Stimulated activated CD4-positive, alpha-beta T cell treated with anti-CD3 and anti-CD28 coated beads, Interleukin-12 subunit alpha, Interleukin-12 subunit beta, amount 100 ng/mL, for 48 hours (primary cell): ENCODE measurements at places on chromosomes 12 and 14.

DNA sequence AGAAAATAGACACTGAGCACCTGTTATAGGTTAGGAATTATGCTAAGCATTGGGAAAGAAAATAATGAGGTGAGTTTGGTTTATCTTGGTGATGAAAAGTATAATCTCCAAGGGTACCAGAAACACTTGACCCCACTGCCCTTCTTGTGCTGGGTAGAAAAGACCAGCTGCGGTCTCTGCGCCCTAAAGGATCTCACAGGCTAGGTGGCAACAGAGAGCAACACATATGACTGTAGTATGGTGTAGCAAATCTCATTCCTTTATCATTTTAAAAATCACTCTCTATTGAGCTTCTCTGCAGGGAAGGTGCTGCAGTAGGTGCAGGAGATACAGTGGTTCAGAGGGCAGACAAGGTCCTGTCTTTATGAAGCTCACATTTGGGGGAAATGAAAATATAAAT is 26.1 kb downstream of the NRXN3 start:
- DNase-seq: no peak

DNA sequence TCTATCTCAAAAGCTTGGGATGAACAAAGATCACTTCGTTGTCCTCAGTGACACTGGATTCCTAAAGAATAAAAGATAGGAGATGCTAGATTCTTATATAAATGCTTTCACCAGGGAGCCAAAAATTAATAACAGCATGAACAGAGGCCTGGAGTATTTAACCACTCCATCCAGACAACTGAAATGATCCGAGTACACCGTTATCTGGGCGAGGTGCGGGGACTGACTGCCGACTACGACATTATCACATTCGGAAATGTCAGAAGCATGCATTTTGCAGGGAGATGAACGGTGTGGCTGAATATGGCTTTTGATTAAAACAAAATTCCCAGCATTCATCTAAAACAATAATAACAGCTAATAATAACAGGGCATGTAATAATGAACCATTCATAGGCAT is 56.6 kb downstream of the TRPV4 start:
- no peak for DNase-seq

- no peak for DNase-seq
Observed at GRCh38 chr12:126879842-126880241, 1387.1 kb upstream of the TMEM132C start.

GRCh38 chr12:93273834-93274564 is 103.7 kb upstream of the NUDT4 start:
- DNase-seq: no peak

DNA sequence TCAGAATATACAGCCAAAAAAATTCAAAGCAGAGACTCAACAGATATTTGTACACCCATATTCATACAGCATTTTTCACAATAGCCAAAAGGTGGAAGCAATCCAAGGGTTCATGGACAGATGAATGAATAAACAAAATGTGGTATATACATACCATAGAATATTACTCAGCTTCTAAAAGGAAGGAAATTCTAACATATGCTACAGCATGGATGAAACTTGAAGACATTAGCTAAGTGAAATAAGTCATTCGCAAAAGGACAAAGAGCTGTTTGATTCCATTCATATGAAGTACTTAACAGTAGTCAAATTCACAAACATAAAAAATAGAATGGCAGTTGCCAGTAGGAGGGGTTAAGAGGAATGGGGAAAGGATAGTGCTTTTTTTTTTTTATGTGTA is 91.8 kb upstream of the ARID2 start:
- no peak for DNase-seq

DNA sequence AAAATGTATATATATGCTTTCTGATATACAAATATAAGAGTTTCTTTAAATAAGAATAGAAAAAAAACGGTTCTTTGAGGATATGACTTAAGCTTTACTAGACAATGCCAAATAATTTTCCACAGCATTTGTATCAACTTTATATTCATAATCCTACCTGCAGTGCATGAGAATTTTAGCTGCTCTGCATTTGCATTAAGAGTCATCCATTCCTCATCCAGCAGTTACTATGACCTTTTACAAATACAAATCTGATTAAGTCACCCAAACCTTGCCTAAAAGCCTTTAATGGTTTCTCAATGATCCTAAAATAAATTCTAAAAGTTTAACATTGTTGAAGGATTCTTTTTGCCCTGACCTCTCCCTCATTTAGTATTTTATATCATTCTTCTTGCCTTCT is 116.5 kb downstream of the MGAT4C start:
- no peak for DNase-seq

DNA sequence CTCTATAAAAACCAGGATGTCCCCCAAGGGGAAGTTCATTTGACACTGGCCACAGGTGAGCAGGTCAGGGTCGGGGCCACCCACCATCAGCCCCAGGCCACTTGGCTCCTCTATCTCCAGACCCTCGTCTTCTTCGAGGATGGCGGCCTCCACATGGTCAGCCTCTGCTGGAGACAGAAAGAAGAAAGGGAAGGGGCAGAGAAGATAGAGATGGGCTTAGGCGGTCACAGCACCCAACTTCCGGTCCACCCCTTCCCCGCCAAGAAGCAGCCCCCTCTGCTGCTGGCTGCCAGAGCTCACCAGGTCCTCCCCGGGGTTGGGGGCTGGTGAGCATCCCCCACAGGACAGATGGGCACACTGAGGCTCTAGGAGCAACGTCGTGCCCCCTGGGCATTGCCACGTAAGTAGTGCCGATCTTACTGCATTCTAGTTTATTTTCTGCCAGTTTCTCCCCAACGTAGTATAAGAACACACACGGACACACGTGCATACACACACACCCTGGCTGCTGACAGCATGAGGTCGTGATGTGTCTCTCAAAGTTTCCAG is 14.2 kb downstream of the BCL11B start:
- DNase-seq: no peak

DNA sequence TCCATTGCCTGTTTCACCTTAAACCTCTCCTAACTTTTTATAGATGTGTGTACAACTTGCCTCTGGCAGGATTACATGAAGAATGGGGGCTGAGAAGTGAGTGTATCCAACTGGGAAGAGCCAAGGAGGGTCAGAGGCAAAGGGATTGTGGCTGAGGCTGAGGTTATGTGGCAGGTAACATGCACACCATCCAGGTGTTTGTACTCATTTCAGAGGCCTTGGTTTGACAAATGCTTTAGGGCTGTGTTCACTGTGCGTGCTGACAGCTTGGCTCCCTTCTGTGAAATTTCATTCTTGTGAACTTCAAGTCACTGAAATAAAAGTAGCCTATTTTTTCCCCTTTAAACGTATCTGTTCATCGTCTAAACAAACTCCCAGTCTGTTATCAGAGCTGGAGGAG is 47.7 kb downstream of the ANO6 start:
- DNase-seq: no peak

- DNase-seq: no peak
Observed at GRCh38 chr12:100553936-100554335, 19.5 kb upstream of the GAS2L3 start.

GRCh38 chr14:105554523-105554922 is 28.1 kb downstream of the TMEM121 start:
- DNase-seq: no peak

DNA sequence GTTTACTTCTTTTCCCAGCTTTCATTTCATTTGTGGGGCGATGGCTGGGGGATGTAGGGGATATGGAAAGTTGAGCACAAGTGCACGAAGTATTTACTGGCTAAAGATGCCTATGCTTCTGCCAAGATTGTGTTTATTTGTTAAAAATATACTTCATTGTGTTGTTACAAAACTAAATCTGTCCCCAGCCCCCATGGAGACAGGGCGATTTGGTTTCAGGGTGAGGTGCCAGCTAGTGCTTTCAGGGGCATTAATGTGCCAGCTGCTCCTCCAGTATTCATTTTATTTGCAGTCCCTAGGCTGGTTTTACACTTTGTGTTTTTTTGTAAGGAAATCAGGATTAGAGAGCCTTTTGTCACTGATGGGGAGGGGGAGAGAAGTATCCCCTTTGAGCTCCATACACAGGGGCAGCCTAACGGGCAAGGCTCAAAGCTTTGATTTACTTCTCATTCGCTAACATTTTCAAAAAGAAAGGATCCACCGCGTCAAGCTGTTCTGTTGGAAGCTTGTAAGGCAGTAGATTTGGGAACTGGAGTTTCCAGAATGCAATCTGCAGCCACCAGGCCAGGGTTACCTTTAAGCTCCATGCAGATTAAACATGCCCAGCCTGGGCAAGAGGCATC is 198.7 kb upstream of the PLEKHG7 start:
- no peak for DNase-seq

DNA sequence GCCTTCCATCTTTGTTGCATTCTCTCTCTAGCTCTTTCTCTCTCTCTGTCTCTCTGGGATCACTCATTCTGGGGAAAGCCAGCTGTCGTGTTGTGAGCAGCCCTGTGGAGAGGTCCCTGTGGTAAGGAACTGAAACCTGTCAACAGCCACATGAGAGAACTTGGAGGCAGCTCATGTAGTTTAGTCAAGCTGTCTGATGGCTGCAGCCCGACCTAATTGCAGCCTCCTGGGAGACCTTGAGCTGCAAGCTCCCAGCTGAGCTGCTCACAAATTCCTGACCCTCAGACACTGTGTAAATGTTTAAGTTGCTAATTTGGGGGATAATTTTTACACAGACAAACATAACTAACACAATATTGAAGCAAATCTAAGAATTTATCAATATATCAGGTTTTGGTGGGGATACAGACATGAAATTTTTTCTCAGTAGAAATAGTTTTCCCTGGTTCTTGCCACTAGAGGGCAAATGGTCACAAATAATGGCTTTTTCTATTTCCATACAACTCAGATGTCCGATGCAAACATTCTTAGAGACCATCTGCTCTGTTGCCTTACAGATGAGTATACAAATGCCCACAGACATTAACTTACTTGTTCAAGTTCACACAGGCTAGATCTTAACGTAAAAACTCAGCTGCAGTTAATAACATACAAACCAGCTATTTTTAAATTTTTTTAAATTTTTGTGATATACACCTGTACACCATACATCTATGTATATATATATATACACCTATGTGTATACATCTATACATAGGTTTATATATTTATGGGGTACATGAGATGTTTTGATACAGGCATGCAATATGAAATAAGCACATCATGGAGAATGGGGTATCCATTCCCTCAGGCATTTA is 15.5 kb upstream of the KRR1 start:
- DNase-seq: no peak

- DNase-seq: no peak
Observed at GRCh38 chr14:96975116-96975515, 177.9 kb downstream of the VRK1 start.

DNA sequence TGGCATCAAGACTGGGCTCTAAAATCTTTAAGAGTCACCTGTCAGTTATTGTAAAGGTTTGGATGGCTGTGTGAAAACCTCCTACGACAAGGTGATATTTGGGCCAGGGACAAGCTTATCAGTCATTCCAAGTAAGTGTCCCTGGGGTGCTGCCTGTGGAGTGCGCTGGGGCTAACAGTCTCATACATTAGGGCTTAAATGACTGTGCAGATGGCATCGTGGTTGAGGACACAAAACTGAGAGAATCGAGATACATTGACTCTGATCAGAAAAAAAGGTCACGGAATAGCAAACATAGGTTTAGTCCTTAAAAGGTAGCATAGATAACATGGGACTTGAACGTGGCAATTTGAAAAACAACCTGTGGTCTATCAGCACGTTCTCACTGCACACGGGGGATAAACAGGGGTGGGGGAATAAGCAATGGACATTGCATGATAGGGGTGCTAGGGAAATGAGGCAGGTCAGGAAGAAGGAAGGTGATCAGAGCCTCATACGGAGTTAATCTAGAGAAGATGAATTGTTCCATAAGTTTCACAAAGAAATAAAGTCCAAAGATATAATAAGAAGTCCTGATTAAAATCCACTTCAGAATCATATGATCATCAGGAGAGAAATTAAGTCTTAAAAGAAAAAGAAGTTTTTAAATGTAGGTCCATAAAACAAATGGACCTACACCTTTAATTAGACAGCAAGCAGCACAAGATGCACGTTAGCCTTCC is 100.3 kb downstream of the DAD1 start:
- DNase-seq: no peak

GRCh38 chr12:6961278-6961694 is 9.2 kb downstream of the PHB2 start:
- peak; percentile 88 for DNase-seq

DNA sequence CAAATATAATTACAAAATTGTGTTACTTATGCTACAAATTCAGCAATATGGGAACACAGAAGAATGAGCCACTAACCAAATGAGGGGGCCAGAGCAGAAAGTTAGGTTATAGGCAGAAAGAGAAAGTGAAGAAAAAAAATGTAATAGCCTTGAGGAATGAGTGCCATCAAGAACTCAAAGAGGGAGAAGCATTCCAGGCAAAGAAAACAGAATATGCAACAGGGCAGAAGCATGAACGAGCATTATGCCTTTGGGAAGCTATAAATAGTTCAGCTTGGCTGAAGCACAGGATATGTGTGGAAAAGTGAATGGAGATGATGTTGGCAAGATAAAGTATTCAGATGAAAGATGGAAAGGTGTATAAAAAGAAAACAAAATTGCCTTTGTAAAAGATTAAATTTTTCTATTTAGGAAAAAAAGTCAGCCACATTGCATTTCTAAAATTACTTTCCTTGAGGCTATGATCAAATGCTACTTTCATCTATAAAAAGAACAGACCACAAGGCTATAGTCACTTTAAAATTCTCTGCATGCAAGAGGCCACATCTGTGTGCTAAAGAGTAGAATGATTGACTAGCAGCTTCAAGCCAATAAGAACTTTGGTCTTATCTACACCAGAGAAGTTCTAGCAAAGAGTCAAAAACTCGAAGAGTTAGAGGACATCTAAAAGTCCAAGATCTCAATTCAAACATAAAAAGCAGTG is 193.6 kb upstream of the GARIN6 start:
- no peak for DNase-seq

DNA sequence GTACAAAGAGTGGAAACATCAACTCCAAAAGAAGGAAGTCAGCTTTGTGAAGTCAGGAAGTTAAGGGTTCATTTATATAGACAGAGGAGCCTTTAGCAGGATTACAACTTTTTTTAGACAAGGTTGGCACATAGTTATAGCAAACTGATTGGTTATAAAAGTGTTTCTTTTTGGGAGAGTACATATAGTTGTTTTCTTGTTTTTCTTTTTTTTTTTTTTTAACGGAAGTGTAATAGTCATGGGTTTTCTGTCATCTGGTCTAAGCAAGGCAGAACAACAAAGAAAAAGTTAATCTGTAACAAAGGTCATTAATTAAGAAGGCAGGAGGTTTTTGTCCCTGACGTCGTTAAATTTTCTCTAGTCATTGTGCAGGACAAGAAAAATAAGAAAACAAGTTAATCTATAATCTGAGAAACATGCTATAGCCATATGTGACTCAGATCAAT is 13.0 kb upstream of the MFAP5 start:
- no peak for DNase-seq

- no peak for DNase-seq
Observed at GRCh38 chr14:22877000-22877501, 5.5 kb downstream of the LRP10 start.

GRCh38 chr14:44530475-44530874 is 23.4 kb upstream of the FSCB start:
- no peak for DNase-seq
